ENCODE measurements at places on chromosomes 2 and 18. TPM values are rescaled to one million over a fixed set of nuclear protein-coding genes. Genes with fewer than 3 reads are reported as not detected.

- DNase-seq = no peak
- H3K4me3 ChIP-seq = no peak overlapping the region
- H3K27me3 ChIP-seq = peaks cover 1% of the 10 kb centered on the region
- H3K4me1 ChIP-seq = no peaks in the 10 kb centered on the region
- H3K27ac ChIP-seq = no peak overlapping the region
- no peaks in the 10 kb centered on the region for H3K36me3 ChIP-seq
Observed at GRCh38 chr2:169286624-169287231, 75.6 kb downstream of the LRP2 start.

DNA sequence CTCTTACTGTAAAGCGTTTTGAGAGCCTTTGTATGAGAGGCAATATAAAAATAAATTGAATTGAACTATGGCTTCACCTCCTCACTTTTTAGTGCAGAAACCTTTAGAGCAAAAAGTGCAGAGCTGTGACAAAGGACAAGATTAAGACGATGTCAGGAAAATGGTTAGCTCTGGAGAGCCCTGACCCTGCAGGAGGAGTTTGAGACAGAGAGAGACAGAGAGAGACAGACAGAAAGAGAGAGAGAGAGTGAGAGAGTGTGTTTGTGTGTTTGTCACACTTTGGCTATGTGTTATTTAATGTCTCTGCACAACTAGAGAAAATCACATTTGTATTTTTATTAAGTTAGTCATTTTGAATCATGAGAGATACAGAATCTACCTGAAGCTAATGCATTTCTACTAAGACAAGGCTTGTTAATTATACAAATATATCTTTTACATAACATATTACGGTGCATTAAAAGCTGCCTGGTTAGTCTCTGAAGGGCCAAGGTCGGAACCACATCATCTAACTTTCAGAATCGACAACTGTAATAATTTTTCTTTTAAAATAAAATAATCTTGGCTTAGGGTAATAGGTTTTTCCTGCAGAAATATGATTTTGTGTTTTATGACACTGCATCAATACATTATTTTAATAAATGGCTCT lies 423.5 kb upstream of the ZEB2 start:
- H3K36me3 ChIP-seq = no peaks in the 10 kb centered on the region
- no peaks in the 10 kb centered on the region for H3K4me1 ChIP-seq
- no peaks in the 10 kb centered on the region for H3K27me3 ChIP-seq
- no peak overlapping the region for H3K27ac ChIP-seq

DNA sequence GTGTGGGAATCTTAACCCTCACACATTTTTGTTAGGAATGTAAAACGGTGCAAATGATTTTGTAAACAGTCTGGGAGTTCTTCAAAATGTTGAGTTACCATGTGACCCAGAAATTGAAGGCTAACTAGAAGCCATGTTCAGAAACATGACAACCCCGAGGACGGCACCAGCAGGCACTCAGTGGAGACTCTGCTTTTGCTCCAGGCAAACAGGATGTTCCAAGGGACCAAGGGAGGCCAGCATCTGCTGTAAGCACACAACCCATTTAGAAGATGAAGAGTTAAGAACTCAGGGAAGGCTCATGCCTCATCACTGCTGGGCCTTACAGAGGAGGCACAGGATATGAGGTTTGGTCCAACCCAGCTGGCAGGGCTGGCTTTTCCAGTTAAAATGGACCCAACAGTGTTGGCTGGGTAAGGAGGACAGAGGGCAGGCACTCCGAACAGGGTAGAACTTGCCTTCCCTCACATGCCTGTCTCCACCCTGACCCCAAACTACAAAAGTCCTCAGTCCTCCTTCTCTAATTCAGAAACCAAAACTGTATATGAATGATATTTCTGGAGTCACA lies 23.6 kb downstream of the PARD6G start:
- no peaks in the 10 kb centered on the region for H3K27me3 ChIP-seq
- no peaks in the 10 kb centered on the region for H3K4me1 ChIP-seq
- no peak overlapping the region for H3K4me3 ChIP-seq

DNA sequence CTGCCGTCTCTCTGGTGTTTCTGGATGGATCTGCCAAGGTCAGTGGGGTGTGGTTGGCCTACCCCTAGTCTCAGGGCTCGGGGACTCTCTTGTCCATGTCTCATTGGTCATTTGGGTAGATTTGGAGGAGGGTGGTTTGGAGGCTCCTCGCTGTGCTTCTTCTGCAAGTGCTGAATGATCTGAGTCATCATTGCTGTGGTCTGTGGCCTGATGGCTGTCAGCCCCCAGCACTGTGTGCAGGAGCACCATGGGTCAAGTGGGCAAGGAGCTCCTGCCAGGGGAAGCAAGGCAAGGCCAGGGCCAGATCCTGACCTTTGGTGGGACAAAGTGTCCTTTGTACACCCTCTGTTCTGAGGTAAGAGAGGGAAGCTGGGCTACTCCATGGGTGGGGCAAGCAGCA lies 221.8 kb downstream of the FHOD3 start:
- no peaks in the 10 kb centered on the region for H3K4me1 ChIP-seq
- peaks cover 3% of the 10 kb centered on the region for H3K27me3 ChIP-seq
- no peak overlapping the region for H3K27ac ChIP-seq
- H3K4me3 ChIP-seq = no peak overlapping the region
- no peaks in the 10 kb centered on the region for H3K36me3 ChIP-seq
- no peak for DNase-seq

GRCh38 chr2:177264209-177264692 lies 276 bp downstream of the NFE2L2 start:
- peaks cover 12% of the 10 kb centered on the region for H3K27me3 ChIP-seq
- peaks cover 3% of the 10 kb centered on the region for H3K36me3 ChIP-seq

TFCP2L1 gene
- not detected for polyA plus RNA-seq

NGEF gene
- not detected for polyA plus RNA-seq

ZBTB7C gene
- polyA plus RNA-seq = not detected

All from immature natural killer cell (primary cell).